Fibroblast of lung (primary cell): ENCODE measurements at places on chromosomes 11 and 22. TPM values are rescaled to one million over a fixed set of nuclear protein-coding genes. Genes with fewer than 3 reads are reported as not detected.

DCHS1 gene
- 11.0 and 23.9 TPM in 2 replicates for total RNA-seq

GRCh38 chr11:15726893-15727519 lies 612.3 kb downstream of the INSC start:
- H3K27me3 ChIP-seq: no peaks in the 10 kb centered on the region
- H3K27ac ChIP-seq: no peak overlapping the region
- H3K36me3 ChIP-seq: no peaks in the 10 kb centered on the region
- no peak overlapping the region for H3K4me3 ChIP-seq

DNA sequence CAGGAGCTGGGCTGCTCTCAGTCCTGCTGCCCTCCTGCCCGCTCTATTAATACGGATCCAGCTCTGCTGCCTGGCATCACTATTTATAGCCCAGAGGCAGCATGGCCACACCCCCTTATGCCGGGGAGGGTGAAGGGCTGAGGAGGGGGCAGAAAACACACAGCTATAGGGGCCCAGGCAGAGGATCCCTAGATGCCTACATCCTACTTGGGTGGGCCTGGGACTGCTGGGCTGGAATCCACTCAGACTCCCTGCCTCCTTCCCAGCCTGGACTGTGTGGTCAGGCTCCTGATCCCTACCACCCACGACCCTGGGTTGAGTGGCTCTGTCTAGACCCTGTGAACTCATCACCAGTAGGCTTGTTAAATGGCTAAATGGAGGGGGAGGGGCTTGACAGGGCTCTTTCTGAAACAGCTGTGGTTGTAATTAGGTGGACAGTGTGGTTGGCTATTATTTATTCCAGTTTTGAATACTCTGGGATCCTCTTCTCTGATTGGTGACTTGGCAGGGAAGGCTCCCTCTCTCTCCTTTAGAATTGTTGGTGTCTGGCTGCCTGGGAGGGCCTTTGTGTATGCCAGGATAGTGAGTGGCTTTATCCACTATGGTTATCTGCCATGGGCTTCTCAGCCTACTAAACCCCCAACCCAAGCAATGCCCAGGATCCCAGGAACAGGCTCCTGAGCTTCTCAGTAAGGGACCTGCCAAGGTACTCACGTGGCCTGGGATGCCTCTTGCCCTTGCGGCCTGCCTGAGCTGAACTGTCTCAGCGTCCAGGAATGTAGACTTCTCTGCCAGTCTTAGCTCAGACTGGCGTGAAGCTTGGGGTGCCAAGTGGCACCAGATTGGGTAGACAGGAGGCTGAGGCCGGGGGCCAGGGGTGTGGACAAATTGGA lies 15.2 kb downstream of the PHLDB1 start:
- peaks cover 44% of the 10 kb centered on the region for H3K4me1 ChIP-seq
- H3K27ac ChIP-seq: peak overlapping the region; percentile 94
- no peaks in the 10 kb centered on the region for H3K27me3 ChIP-seq
- H3K4me3 ChIP-seq: peak overlapping the region; percentile 57

SNX32 gene
- total RNA-seq: 2.3 and 3.1 TPM in 2 replicates
